Fibroblast of lung (primary cell): ENCODE measurements at places on chromosomes 5 and 9. TPM values are rescaled to one million over a fixed set of nuclear protein-coding genes. Genes with fewer than 3 reads are reported as not detected.

- H3K27me3 ChIP-seq, result no peaks in the 10 kb centered on the region
- H3K4me1 ChIP-seq, result no peaks in the 10 kb centered on the region
- H3K4me3 ChIP-seq, result no peak overlapping the region
- H3K36me3 ChIP-seq, result no peaks in the 10 kb centered on the region
- no peak overlapping the region for H3K27ac ChIP-seq
Measured at GRCh38 chr9:112905084-112905483, 14.4 kb upstream of the SLC46A2 start.

DNA sequence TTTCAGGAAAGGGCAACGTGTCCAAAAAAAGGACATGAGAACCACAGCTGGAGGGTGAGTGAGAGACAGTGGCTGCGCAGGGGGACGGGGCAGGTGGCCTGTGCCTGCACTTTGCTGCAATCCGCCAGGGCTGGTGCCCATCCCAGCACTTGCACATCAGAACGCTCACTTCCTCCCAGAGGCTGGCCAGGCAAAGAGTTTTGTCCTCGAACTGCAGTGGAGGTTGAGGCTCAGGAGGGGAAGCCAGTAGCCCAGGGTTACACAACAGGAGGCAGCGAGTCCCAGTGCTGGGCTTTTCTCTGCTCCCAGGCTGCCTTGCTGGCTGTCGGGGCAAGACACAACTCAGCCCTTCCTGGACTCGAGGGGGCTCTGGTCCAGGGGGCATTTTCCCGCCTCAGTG is 33.1 kb downstream of the CRB2 start:
- H3K4me1 ChIP-seq, result no peaks in the 10 kb centered on the region
- no peak overlapping the region for H3K4me3 ChIP-seq
- no peak overlapping the region for H3K27ac ChIP-seq
- no peak for DNase-seq
- no peaks in the 10 kb centered on the region for H3K36me3 ChIP-seq

DNA sequence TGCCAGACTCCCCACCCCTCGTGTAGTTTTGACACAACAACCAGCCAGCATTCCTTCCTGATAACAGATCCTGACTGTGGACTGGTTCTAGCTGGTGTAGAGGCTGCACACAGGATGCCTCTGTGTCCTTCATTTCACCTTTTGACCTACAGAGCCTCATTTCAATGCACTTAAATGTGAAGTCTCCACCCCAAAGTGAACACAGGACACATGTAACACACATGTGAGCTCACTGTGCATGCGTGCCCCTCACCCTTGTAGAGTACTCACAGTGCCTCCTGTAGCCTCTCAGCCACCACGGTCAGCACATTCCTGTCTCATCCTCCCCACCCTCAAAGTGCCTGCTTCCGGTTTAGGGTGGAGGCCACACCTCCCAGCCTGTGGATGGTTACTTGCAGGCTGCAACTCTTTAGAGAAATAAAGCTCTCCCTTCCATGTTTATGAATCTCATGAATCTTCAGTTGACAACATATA is 11.6 kb upstream of the NKD2 start:
- no peaks in the 10 kb centered on the region for H3K4me1 ChIP-seq
- H3K27me3 ChIP-seq, result peaks cover 10% of the 10 kb centered on the region
- no peak overlapping the region for H3K4me3 ChIP-seq
- H3K27ac ChIP-seq, result no peak overlapping the region

- H3K36me3 ChIP-seq, result peaks cover 1% of the 10 kb centered on the region
Measured at GRCh38 chr5:41835645-41836044, 34.6 kb downstream of the OXCT1 start.

GRCh38 chr9:84371737-84372136 is 31.2 kb upstream of the SLC28A3 start:
- H3K36me3 ChIP-seq, result no peaks in the 10 kb centered on the region
- H3K4me1 ChIP-seq, result no peaks in the 10 kb centered on the region
- H3K27me3 ChIP-seq, result no peaks in the 10 kb centered on the region
- no peak overlapping the region for H3K4me3 ChIP-seq
- no peak overlapping the region for H3K27ac ChIP-seq

DNA sequence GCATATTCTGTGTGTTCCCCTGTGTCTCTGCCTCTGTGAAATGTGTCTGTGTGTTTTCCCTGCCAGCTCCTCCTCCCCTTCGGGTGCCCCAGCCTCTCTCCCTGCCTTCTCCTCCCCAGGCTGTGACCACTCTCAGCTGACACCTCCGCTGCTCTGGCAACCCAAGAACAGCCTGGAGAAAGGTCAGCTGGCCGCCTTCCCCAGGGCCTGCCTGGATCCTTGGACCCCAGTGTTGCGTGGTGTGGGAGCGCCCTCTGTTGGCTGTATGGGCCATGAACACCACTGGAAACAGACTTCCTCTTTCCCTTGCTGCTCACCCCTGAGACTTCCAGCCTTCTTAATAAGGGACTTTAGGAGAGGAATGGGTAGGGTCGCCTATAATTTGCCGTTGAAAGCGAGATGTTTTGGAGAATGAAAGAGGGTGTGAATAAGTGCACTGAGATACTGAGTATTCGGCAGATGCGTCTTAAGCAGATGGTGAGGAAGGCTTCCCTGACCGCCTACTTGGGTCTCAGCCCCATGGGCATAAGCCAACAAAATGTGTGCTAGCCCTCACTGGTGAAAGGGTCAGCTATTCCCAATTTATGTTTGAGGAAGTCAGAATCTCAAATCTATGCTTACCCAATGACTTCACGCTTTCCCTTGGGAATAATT is 114.9 kb upstream of the TRIM32 start:
- H3K36me3 ChIP-seq, result no peaks in the 10 kb centered on the region
- no peak overlapping the region for H3K4me3 ChIP-seq
- peaks cover 4% of the 10 kb centered on the region for H3K4me1 ChIP-seq
- H3K27ac ChIP-seq, result no peak overlapping the region

DNA sequence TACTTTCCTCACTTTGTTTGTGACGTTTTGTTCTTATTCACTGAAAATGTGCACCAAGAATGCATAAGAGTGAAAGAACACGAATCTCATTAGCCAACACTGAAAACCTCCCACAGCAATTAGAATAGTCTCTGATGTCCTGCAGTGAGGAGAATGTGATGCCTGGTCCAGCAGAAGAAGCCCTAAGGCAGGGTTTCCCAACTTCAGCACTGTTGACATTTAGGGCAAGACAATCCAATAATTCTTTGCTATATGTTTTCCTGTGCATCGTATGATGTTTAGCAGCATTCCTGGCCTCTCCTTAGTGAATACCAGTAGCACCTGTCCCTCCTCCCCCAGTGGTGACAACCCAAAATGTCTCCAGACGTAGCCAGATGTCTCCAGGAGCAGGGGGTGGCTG is 14.8 kb downstream of the MVB12B start:
- H3K4me3 ChIP-seq, result no peak overlapping the region
- no peaks in the 10 kb centered on the region for H3K36me3 ChIP-seq
- no peaks in the 10 kb centered on the region for H3K27me3 ChIP-seq
- H3K4me1 ChIP-seq, result no peaks in the 10 kb centered on the region

DNA sequence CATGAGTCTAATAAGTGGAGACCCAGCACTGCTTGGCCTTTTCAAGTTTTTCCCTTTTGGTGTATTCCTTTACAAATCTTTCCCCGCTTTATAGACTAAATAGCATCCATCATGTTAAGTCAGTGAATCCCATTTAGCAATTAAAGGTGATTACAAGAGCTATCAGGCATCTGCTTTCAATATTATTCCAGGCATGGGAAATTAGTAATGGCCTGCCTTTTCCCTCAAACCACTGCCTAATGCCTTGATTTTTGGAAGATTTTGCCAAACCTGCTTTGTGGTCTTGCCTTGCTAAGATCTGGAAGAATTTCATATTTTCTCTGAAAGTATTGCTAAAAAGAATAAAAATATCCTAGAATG is 102.8 kb upstream of the GNA14 start:
- DNase-seq, result peak; percentile 71
- no peaks in the 10 kb centered on the region for H3K36me3 ChIP-seq
- H3K27me3 ChIP-seq, result no peaks in the 10 kb centered on the region
- no peak overlapping the region for H3K4me3 ChIP-seq
- H3K4me1 ChIP-seq, result peaks cover 13% of the 10 kb centered on the region
- peak overlapping the region; percentile 42 for H3K27ac ChIP-seq

GRCh38 chr9:27400334-27400880 is 103.5 kb upstream of the EQTN start:
- no peaks in the 10 kb centered on the region for H3K36me3 ChIP-seq
- H3K4me1 ChIP-seq, result no peaks in the 10 kb centered on the region
- no peak overlapping the region for H3K4me3 ChIP-seq
- no peaks in the 10 kb centered on the region for H3K27me3 ChIP-seq
- DNase-seq, result no peak

DNA sequence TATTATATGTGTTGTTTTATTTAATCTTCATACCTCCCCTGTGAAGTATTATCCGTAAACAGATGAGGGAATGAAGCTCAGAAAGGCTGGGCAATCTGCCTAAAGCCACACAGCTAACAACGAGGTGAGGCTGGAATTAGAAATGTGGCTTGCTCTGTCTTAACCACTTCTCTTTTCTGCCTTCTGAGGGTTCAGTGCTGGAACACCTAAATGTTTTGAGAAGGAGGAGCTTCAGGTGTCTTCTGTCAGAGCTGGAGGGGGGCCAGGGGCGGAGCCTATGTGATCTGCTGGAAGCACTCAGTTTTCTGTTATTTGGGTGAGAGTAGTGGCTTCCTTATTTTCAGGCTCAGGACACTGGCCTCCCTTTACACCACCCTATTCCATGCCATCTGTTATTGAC is 35.0 kb upstream of the ARAP3 start:
- no peak overlapping the region for H3K27ac ChIP-seq
- peaks cover 7% of the 10 kb centered on the region for H3K27me3 ChIP-seq
- H3K36me3 ChIP-seq, result no peaks in the 10 kb centered on the region
- H3K4me3 ChIP-seq, result no peak overlapping the region

Gene F12
- polyA plus RNA-seq, result 0.10 and 0.19 TPM in 2 replicates

Gene DOK3
- 0.58 and 1.5 TPM in 2 replicates for polyA plus RNA-seq
